Activated CD4-positive, alpha-beta T cell treated with anti-CD3 and anti-CD28 coated beads for 36 hours (primary cell): ENCODE measurements at places on chromosomes 2 and 18.
A peak's percentile ranks its signal among the peaks of the same experiment; 100 is the strongest.

GRCh38 chr2:88517759-88518201, 65.3 kb upstream of the FOXI3 start:
- DNase-seq = no peak

GRCh38 chr2:119142824-119143223, 15.7 kb downstream of the C1QL2 start:
- DNase-seq = no peak

GRCh38 chr2:148484066-148484465, 160.5 kb upstream of the EPC2 start:
- no peak for DNase-seq

DNA sequence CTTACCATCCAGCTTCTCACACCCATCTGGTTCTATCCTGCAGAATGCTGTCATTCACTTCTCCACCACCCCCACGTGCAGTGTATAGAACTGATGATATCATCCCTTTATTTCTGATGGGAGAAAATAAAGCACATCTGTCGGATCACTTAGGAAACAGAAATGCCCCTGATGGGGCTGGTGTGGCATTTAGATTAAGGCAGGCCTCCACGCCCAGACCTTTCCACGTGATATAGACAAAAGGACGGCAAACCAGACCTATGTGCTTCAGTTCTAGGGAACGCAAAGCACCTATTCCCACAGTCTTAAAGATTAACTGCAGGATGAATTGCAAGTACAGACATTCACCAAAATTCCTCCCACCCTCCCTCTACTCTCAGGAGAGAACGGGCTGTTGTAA, 27.6 kb upstream of the CABLES1 start:
- no peak for DNase-seq

GRCh38 chr2:225083276-225083675, 41.0 kb upstream of the DOCK10 start:
- no peak for DNase-seq

DNA sequence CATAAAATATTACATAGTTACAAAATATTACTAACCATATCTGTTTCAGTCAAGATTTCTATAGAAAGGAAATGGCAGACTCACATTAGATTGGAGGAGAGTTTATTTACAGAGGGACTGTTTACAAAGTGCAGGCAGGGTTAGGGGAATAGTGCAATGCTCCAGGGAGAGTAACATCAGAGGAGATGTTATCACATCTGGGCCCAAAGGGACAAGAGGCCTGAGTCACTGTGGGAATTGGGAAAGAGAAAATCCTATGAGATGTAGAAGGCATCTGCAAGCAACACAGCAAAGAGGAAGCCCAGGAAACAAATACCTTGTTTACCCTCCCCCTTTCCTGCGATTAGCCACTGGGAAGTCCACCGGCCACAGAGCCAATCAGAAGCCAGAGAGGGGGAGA, 227.3 kb upstream of the TANK start:
- no peak for DNase-seq

DNA sequence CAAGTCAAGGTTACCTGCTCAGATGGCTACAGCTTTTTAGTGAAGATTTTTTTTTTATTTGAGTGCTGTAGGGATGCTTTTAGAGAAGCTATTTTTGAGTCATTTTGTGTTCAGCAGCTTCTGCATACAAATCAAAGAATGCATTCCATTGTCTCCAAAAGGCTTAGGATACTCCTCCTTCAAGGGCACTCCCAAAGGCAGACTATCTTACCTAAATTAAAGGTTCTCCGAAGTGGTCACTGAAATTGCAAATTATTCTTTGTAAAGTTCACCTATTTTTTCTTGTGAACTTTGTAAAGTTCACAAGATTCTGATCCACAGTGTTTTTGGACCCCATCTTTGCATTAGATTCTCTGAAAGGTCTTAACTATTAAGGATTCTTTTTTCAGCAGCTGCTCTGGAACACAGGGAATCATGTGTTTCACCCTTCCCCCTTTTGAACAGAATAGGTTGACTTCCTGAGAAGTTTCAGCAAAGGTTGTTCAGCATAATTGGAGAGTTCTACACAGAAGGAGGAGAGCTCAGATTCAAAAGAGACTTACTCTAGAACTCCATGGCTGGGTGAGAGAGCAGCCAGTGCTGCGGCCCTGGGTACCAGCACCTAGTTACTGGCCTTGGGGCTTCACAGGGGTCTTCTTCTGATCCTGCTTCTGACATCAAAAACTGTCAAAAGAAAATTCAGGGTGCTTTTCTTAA, 14.5 kb downstream of the CLIP4 start:
- DNase-seq = no peak

DNA sequence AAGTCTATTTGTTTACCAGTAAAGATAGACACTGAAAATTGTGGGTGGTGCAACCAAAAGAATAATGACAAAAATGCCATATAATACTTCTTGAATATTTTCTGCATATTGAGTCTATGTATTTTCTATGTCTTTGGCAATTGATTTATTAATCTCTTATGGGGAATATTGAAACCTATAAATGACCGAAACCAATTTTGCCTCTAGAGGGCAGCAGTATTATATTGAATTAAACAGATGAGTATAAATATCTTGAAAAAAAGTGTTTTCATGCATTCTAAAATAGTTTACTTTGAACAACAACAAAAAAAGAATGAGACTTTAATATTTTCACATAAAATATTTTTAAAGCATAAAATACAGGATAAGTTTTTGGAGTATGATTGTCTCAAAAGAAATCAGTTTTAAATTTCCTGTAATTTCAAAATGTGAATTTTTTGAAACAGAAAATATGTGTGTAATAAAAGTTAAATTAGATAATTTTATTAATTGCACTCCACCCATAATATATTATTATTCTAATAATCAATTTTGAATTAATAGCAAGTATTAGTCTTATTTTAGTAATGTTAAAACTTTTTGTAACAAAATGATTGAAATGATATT, 49.9 kb upstream of the CALCRL start:
- no peak for DNase-seq

- no peak for DNase-seq
Measured at GRCh38 chr18:72160510-72161445, 383.4 kb downstream of the CBLN2 start.

GRCh38 chr2:53969968-53970723, 647 bp downstream of the PSME4 start:
- DNase-seq = peak; percentile 39

DNA sequence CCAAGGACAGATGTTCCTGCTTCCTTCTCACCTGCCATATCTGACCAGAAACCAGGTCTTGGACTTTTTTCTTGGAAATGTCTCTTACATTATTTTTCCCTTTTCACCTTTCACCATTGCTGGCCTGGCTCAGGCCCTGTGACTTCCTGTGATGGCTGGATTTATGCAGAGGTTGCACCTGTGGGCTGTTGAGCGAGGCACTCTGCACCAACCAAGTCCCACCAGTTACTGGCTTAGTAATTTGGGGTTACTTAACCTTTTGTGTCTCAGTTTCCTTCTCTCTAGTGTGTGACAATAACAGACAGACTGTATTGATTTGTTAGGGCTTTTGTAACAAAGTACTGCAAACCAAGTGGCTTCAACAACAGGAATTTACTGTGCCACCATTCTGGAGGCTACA, 110.0 kb downstream of the INSIG2 start:
- DNase-seq = no peak

DNA sequence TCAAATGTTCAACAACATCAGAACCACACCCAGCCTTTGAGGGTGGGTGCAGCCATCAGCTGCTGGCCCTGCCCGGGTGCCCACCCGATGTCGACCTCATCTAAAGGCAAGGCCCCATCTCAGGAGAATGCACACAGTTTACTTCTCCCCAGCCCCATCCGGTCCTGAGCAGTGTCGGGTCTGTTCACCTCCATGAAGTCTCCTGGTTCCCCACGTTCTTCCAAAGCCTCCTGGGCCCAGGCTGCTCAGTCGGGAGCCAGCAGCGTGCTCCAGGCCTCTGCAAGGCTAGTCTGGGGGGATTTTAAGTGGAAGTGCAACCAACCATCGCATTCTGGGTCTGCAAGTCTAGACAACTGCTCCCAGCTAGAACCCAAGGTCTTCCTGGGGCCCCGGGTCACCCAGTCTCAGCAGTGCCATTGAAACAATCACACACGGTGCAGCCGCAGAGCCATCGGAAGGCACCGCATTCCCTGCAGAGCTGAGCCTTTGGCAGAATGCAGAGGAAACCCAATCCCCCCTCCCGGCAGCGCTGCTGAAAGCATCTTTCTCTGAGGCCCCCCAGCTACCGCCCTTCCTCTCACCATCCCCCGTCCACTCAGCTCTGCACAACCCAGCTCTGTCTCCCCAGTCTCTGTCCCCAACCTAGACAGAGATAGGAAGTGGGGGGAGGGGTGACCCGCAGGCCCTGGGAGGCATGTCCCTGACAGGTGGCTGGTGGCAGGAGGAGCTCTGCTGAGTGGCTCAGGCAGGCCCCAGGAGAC, 8.5 kb downstream of the ESPNL start:
- peak; percentile 37 for DNase-seq

GRCh38 chr18:56421647-56422046, 216.7 kb downstream of the TXNL1 start:
- no peak for DNase-seq

DNA sequence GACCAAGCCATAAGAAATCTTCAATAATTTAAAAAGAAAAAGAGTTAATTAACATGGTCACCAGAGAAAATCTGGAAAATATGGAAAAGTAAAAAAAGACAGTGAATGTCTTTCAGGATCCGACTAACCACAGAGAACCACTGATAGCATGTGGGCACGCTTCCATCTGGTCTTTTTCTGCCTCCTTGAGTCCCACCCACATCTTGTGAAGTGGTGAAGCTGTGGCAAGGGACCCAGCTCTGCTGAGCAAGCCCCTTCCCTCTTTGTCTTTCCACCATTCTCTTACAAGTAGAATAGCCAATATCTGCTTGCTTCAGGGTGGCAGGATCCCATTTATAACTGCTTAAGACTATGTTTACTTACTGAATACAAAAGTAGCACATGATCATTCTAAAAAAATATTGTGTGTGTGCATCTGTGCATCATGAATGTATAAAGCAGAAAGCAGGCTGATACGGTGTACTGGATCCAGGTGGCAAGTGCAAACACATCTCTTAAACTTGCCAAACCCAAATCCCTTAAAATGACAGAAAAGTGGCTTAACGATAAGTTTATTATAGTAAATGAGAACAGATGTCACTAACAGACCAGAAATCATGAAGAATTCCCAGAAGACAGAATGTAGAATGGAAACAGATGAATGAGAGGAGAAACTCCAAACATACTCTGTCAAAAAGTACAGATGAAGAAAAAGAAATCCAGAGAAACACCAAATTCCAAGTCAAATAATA, 52.3 kb downstream of the FOXI3 start:
- DNase-seq = no peak
